ENCODE measurements at places on chromosomes 7 and 10. TPM values are rescaled to one million over a fixed set of nuclear protein-coding genes. Genes with fewer than 3 reads are reported as not detected.

DNA sequence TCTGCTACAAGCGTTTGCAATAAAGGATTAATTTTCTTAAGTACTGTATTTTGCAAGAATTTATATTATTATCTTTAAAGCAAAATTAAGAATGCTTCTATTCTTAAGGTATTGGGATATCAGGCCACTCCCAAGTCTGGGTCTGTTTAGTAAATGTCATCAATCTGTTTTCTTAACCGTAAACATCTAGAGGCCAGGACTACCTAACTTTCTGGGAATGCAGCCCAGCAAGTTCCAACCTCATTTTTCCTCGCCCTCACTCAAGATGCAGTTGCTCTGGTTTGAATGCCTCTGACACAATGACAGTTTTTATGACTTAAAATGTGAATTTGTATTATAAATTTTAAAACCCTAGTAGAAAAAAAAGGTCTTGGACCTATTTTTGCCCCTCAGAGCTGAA is 143.5 kb downstream of the INHBA start:
- H3K4me1 ChIP-seq: no peaks in the 10 kb centered on the region
- no peak overlapping the region for H3K4me3 ChIP-seq
- no peak for DNase-seq
- no peak overlapping the region for H3K27ac ChIP-seq

Gene AGFG2
- 60.5 TPM for total RNA-seq

- H3K4me1 ChIP-seq: no peaks in the 10 kb centered on the region
- DNase-seq: no peak
- H3K36me3 ChIP-seq: no peaks in the 10 kb centered on the region
- no peak overlapping the region for H3K4me3 ChIP-seq
- H3K27ac ChIP-seq: no peak overlapping the region
These were observed 44.7 kb downstream of the GRK5 start for GRCh38 chr10:119252051-119252465.

DNA sequence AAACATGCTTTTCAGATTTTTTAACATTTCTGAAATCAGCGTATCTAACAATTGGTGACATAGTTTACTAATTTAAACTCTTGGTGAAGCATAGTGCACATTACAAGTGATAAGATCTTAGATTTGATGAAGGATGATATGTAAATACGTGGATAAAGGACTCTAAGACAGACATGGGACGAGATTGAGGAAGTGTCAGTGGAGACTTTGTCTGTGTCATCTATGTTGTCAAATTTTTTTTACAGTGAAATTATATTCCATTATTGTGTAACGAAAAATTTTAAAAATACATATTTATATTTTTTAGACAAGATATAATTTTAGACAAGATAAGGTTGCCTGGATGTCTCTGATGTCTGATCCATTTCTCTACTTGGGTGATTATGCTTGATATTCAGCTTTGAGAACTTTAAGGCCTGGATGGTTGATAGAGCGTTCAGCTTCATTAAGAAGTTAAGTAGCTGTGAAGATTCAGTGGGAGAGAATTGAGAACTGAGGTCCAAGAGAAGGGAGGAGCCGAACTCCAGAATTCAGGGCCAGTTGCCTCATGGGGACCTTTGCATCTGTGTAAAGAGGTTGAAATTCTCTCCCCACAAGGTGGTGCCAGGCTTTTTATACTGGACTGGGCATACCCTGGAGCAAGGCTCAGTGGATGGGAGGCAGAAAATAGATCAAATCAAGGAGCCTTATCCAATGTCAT is 62.7 kb downstream of the KAT6B start:
- no peaks in the 10 kb centered on the region for H3K4me1 ChIP-seq
- H3K27me3 ChIP-seq: no peaks in the 10 kb centered on the region
- DNase-seq: no peak
- H3K4me3 ChIP-seq: no peak overlapping the region

Gene SPRN
- total RNA-seq: not detected

Gene ERVW-1
- total RNA-seq: not detected

Data from CD8-positive, alpha-beta memory T cell (primary cell).